H1 (cell line): ENCODE measurements at places on chromosomes 11 and 22.

- no peak for DNase-seq
Measured at GRCh38 chr11:118305726-118306125, 1.2 kb downstream of the CD3E start.

DNA sequence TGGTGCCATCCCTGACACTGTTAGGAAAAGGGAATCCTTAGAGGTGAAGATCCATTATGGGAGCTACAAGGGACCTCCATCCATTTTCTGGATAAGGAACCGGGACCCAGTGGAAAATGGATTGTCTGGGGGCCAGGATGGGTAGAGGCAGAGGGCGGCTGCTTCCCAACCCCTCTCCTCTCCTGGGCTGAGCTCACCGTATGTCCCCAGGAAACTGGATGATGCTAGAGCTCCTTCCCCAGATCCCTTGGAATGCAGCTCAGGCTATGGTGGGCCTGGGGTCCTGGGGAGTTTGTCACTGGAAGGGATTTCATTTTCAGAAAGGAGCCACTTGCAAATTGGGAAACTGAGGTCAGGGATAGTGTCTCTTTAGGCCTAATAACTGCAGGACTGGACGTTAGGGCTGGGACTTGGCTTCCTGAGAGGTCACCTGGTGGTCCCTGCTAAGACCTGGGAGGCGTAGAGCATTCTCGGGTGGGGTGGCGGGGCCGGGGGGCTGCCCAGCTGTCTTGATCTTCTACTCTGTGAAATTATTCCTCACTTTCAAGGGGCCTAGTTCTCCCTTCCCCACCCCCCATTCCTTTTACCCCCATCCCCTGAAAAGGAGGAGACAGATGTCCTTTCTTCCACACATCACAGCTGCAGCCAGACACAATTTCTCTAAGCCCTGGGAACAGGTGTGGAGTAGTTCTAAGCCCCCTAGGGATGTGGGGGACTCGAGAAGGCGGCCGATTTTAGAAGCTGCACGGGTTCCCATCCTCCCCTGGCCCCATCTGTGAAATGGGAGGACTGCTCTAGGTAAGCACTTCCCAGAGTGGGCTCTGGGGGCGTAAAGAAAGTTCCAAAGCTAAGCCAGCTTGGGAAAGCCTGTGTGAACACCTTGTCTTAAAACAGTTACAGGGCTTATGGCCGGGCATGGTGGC, 99.8 kb downstream of the PKNOX2 start:
- DNase-seq: no peak

DNA sequence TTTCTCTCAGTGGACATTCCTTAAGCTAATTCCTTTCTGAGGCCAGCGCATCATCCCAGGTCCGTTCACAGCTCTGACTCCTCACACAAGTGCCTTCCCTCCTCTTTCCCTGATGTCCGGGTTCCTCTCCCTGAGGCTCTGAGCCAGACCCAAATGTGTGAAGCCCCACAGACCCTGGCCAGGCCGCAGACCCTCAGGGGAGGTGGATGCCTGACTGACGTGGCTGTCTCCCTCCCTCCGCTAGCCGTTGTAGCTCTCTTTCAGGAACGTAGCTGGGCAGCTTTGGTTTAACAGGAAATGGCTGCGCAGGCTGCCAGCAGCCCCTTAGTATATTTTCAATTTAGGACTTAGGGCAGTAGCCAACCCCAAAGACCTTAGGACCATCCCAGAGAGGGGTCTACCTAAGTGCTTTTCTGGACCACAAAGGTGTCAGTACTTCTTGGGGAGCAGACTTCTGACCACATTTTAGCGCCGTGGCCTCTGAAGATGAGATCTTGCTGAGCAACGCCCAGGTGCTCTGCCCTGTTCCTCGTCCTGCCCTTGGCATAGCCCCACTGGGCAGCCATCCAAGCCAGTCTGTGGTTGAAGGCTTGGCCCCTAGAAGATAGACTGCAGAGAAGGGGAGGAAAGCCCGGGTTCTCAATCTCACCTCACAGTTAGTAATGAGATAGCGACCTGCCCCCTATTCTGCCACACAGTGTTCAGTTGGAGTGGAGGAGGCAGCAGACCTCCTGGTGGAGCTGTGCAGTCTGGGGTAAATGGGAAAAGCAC, 27.0 kb downstream of the MYBPC3 start:
- no peak for DNase-seq

GRCh38 chr11:8352103-8352875, 88.6 kb upstream of the LMO1 start:
- DNase-seq: no peak

DNA sequence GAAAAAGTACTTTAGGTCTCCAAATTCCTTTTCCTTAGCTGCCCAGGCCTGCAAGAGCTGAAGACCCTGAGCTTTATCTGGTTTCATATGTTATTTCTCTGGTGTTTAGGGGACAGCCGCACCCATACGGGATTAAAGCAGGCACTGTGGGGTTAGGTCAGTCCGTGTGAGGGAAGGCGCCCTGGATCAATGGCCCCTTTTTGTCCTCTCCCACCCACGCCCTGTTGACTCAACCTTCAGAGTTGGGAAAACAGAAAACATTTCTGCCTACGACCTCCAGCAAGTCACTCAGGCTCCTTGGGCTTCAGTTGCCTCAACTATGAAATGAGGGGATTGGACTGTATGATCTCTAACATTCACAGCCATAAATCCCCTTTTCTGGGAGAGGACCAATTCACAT, 55.2 kb upstream of the BARX2 start:
- DNase-seq: no peak

- no peak for DNase-seq
Measured at GRCh38 chr11:61279934-61280659, 15.0 kb downstream of the VWCE start.

DNA sequence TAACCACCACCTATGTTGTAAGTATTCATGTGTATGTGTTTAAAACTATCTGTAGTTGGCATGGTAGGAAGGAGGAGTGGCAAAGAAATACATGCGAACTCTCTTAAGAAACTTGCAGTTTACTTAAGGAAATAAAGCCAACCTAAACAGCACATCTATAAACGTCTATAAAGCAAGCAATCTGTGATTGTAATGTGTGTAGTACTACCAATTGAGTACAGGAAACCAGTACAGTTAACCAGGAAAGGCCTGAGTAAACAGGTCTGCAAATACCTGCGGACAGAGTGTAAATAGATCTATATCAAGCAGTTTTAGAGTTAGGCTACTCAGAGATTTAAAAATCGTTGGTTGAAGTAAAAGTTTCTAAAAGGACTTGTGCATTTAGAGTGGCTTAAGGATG, 59.5 kb upstream of the AMOTL1 start:
- no peak for DNase-seq

DNA sequence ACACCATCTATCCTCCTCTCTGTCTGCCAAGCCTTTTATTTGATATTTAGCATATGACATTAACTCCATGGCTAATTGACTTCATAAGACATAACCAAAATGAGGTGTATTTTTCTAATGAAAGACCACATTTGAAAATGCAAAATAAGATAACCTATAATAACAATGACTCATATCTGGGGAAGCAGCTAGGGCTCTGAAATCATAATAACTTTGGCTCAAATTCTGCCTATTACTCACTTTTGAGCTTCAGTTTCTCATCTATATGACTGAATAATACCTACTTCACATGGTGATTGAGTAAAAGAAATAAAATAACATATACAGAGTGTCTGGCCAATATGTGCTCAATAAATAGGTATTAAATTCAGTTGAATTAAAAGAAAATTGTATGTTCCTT, 1419.8 kb upstream of the TENM4 start:
- DNase-seq: no peak

DNA sequence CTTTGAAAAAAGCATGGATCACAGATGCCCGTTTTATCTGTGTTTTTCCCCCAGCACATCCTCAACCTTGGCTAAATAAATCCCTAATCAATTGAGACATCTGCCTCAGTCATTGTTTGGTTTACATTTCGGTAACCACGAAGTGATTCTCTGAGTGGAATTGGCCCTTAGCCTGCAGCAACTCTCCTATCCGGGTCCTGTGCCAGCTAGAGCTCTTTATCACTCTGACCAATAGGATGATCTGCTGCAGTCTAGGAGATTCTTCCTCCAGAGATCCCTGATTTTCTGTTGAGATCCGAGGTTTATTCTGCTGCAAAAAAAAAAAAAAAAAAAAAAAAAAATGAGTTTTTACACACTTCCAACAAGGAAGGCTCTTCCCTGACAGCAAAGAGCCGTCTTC, 137.3 kb downstream of the KCNA4 start:
- DNase-seq: no peak

GRCh38 chr11:9951807-9952206, 287.9 kb downstream of the SWAP70 start:
- DNase-seq: no peak

GRCh38 chr11:73969991-73970800, 12.4 kb downstream of the UCP2 start:
- no peak for DNase-seq

- DNase-seq: no peak
Measured at GRCh38 chr11:116330439-116331185, 442.2 kb downstream of the BUD13 start.

DNA sequence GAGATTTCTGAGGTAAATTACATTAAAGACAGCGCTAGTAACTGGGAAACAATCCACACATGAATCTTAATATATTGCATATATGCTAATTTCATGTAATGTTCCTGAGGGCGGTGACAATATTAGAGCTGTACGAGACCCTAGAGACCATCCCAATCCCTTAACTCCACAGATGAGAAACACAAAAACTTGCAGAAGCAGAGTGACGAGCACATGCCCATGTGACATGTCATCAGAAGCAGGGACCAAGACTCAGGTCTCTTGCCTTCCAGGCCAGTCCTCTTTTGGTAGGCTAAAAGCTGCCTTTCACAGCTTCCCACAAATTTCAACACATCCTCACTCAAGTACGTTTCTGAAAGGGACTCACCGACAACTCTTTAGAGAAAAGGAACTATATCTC, 11.8 kb downstream of the MAPK1 start:
- no peak for DNase-seq

GRCh38 chr22:35160268-35160667, 94.3 kb downstream of the ISX start:
- DNase-seq: no peak

DNA sequence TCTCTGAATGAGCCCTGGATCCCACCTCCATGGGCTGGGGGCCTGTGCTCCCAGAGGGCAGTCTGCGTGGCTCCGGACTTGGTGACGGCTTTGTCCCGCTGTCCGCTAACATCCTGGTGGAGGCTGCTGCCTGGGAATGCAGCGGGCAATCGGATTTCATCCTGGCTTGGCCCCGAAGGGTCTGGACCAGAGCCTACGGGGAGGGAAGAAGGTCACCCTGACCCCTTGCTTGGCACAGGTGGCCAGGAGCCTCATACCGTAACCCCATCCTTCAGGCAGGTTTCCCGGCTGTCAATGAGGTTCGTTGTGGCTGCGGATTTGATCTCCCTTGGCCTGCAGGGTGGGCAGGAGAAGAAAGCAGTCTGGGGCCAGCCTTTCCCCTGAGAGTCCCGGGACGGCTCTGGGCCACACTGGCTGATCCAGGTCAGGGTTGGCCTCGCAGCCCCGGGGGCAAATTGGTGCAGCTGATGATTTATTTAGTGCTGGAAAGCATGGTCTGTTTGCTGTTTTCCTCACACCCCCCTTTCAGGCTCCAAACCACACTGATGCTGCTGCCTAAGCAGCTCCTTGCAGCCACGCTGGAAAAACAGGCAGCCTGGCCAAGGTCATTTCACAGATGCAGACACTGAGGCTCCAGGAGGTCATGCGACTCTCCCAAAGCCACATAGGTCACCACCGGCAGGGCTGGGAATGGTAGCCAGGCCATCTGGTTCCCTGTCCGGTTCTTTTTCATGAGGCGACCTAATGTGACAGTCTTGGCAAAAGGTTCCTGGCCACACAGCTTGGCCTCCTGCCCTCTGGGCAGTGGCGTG, 15.0 kb downstream of the PRDM11 start:
- no peak for DNase-seq

DNA sequence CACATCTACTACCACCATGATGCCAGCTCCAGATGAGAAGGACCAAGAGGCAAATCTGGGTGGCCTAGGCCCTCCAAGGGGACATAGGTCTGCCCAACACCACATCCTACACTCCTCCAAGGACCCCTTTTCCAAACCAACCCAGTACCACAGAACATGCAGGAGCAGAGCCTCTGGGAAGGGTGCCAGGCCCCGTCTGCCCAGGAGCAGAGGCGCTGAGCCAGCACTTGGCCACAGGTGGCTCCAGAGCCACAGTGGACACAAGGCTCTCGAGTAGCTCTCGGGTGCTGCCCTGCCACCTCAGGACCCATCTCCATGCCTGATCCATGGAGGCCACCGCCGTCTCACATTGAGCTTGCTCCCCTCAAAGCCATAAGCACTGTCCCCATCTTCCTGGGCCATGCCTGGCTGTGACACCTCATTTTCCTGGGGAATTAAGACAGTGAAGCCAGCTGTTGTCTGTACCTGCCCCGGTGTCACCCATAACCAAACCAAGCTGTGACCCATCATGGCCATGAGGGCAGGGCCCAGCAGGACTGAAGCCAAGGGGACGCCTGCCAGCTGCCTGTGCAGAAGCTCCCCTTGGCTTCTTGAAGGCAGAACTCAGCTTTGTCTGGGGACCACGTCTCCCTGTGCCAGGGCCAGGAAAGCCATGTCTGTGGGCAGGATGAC, 7.4 kb downstream of the MOB2 start:
- no peak for DNase-seq

DNA sequence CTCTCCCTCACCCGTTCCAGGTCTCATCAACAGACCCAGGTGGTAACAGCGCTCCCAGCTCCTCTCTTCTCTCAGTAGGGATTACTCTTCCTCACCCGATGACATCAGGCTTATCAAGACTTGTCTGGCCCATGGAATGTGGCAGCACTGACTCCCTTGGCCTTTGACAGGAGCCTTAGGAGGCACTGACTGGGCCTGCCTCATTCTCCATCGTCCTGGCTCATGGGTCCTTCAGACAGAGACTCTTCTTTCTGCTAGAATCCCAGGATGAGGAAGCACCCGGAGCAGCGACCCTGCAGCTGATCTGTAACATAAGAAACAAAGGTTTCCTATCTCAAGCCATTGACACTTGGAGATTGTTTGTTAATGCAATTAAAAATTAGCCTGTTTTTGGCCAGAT, 1063.6 kb downstream of the TBC1D22A start:
- DNase-seq: no peak

DNA sequence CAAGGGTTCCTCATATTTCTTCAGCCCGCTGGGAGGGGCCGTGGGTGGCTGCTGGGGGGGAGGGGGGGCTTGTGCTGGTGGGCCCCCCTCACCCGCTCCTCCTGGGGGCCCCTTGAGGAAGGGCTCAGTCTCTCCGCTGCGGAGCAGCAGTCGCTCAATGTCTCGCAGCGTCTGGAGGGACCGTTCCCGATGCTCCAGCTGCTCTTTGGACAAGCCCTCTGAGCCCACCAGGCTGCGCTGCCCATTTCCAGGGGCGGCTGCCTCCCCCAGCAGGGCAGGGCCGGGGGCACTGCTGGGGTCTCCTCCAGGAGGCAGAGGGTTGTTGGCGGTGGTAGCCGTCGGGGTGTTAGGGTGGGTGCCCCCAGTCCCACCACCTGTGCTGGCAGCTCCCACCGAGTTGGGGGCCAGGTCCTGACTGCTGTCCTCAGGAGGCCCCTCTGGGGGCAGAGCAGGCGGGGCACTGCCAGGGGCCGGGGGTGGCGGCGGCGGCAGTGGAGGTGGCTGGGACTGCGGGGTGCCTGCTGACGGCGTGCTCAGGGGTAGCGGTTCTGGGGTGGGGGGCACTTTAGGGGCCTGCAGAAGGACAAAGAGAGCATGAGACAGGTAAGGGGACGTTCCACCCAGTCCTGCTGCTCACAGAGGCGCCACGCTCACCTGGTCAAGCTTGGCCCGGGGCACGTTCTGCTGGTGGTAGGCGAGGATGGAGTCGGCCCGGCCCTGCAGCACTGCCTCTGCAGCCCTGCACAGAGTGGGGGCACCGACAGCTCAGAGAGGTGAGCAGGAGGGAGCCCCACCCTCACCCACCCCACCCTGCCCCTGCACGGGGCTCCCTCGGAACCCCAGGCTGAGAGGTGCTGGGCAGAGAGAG, 18.9 kb downstream of the CXCR5 start:
- DNase-seq: no peak

- no peak for DNase-seq
Measured at GRCh38 chr11:16880184-16880801, 133.9 kb downstream of the PLEKHA7 start.
